ENCODE measurements at places on chromosomes 1 and 21. TPM values are rescaled to one million over a fixed set of nuclear protein-coding genes. Genes with fewer than 3 reads are reported as not detected.

Gene SPRR2A
- total RNA-seq: not detected

Gene GNAT2
- total RNA-seq: not detected

Gene ADAMTSL4
- 1.3 TPM for total RNA-seq

Gene BEND5
- total RNA-seq: 2.3 TPM

Gene TLR5
- total RNA-seq: 2.4 TPM

Gene CEP350
- total RNA-seq: 21.6 TPM
